ENCODE measurements at places on chromosomes 6 and 20. TPM values are rescaled to one million over a fixed set of nuclear protein-coding genes. Genes with fewer than 3 reads are reported as not detected.

ZSWIM3 gene
- total RNA-seq = 6.7 TPM

CRNKL1 gene
- 24.6 TPM for total RNA-seq

LTB gene
- total RNA-seq = not detected

CLVS2 gene
- total RNA-seq = 0.28 TPM

TRIM15 gene
- total RNA-seq = not detected

SRMS gene
- not detected for total RNA-seq

PLN gene
- not detected for total RNA-seq

ENPP3 gene
- 0.64 TPM for total RNA-seq

PRR18 gene
- 1.1 TPM for total RNA-seq

- DNase-seq = no peak
These were observed 321.3 kb upstream of the JAG1 start for GRCh38 chr20:10994991-10995700.

DNA sequence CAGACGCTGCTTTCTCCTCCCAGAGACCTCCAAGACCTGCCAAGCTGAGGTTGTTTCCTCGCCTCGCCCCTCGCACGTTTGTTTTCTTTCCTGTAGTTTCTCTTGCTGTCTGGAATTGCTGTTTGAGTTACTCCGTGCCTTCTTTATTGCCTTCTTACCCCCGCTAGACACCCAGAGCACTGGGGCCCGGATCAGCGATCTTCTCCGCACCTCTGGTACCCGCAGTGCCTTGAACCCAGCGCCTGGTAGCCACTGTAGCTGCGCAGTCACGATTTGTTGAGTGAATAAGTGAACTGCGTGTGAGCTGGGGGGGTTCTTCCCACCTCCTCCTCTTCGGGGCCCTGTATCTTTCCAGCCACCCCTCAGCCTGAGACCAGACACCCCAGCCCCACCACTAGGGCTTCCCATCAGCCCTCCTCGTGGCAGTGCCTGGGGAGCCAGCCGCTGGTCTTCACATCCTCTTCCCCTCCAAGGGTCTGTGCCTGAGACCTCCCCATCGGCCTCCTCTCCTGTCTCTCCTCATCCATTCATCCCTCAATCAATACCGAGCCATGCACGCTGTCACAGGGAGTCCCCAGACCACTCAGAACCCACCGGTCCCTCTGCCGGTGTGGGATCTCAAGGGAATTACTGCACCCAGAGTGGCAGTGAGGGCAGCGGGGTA lies 849 bp upstream of the BMP7 start:
- DNase-seq = no peak

GRCh38 chr6:21826023-21826422 lies 232.5 kb downstream of the SOX4 start:
- no peak for DNase-seq

DNA sequence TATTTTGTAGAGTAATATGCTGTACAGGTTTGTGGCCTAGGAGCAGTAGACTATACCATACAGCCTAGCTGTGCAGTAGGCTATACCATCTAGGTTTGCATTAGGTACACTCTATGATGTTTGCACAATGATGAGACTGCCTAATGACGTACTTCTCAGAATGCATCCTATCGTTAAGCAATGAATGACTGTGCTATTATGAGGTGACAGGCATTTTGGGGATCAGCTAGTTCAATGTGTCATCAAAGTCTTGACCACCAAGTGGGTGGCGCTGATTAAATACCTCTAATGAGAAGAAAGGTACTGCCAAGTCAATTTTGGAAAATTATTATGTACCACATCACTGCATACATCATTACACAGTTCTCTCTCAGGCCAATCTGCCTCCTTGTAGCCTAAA lies 190.2 kb downstream of the BACH2 start:
- no peak for DNase-seq

DNA sequence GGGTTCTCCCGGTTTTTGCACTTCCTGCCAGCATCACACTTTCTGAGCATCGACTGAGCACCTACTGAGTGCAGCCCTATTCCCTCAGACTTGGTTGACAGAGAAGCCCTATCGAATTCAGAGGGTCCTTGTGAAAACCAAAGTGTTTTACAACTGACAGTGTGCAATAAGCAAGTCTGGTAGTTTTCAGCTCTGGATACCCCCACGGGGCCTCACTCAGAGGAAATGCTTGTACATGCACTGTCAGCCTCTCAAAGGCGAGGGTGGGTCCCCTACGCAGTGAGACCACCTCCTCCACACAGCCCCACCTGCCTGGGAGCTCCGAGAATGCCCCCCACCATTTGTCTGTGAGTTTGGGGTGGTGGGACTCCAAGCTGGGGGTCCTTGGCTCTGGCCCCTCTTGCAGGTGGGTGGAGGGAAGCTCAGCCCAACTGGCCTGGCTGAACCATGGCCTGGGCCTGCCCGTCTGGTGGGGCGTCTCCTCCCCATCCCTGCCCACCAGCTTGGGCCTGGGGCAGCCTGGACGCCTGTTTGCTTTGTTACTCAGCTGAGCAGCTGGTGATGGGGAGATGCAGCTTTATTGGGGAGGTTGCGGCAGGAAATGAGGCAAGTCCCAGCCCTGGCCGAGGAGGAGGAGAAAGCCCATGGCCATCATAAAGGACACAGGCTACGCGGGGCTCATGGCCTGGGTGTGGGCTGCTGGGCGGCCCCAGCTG lies 1.7 kb downstream of the SPDEF start:
- DNase-seq = no peak

DNA sequence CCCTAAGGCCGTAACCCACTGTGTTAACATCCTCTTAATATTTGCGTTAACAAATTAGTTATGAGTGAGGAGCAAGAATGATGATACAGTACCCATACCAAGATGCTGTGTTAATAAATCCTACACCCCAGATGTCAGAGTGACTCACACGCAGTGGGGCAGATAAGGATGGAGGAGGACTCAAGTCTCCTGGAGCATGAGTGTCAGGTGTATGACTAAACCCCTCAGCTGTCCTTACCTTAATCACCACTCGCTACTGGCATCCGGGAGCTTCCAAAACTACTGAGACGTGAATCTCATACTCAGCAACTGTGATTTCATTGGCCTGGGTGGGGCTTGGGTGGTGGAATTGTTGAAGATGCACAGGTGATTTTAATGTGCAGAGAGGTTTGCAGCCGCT lies 131.3 kb upstream of the MTHFD1L start:
- DNase-seq = no peak

DNA sequence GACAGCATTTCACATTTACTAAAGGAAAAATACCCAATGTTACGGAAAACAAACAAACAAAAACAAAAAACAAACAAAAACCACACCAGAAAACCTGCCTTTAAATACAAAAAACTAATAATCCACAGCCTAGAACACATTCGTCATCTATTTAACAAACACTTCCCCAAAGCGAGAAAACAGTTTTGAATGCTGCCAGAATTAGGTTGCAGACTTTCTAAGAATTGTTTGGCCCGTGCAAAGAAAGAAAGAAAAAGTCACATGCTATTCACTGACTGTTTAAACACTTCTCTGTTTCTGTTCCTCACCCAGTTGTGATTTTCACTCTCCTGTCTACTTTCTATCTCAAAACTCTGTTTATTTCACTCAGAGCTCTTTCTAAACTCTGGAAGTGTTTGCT lies 52.5 kb downstream of the BCAS1 start:
- no peak for DNase-seq

DNA sequence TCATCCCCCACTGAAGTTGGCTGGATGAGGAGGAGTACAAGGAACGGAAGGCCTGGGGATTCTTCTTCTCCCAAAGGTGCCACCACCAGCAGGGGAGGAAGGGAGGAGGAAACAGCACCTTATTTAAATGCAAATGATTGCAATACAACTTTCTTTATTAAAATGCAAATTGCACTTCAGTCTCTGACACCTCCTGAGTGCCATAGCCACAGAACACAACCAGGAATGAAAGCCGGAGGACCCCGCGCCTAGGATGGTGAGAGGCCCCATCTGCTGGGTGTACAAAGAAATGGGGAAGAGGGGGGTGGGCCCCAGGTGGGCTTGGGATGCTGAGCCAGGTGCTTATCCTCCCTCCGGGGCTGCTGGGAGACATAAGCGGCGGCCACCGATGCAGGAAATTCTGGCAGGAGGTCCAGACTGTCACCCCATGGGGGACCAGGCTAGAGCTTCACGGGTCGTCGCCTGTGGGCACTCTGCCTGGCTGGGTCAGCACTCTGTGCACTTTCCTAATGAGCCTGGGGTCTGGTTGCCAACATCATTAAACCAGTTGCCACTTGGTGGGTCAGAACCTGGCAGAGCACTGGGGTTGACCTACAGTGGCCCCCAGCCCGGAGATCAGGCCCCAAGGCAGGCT lies 154.2 kb upstream of the MLN start:
- DNase-seq = no peak

- peak; percentile 78 for DNase-seq
These were observed at the start of gene MICA for GRCh38 chr6:31403283-31404060. Gene MICA, plus strand, starts transcription at chr6:31403595. Its CDS starts 38 bp downstream, at chr6:31403633.

DNA sequence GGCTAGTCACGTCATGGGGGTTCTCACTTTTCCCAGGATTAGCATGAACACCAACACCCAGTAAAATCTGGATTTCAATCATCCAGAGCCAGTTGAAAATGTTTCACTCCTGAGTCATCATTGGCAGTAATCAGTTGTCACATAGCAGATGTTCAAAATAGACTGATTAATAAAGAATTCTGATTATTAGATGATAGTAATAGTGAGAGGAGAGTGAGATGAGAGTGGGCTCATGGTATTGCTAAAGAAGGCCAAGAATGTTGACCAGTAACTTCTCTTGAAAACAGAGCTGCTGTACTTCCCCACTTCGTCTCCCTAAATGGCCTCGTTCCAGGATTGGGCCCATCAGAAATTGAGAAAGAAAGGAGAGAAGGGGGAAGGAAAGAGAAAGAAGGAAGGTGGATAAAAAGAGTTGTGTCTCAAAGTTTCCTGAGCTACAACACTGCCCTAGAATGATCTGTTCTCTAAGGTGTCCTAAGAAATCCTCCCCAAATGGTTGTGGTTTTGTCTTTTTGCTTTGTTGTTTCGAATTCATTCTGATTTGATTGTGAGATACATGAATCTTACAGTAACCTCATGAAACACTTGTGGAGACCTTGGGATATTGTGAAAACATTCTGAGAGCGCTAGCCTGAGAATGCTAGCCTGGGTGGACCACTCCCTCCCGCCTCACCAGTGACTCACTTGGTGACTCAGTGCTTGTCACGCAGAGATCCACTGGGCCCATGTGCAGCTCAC lies 502.2 kb upstream of the JARID2 start:
- no peak for DNase-seq

DNA sequence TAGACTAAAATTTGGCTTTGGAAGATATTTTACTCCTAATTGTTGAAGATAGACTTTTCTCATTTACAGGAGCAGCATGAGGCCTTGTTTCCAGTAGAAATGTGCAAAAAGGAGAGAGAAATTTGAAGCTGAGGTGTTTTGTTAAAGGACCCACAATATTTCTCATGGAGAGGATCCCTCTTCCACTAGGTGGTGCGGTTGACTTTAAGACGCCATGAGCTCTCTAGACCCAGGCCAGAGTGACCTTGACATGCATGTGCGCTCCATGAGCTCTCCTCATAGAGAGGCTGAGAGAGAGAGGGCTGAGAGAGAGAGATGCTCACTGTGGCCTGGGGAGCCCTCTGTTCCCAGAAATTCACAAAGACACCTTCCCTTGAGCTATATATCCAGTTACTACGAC lies 861.2 kb upstream of the EYS start:
- DNase-seq = no peak

DNA sequence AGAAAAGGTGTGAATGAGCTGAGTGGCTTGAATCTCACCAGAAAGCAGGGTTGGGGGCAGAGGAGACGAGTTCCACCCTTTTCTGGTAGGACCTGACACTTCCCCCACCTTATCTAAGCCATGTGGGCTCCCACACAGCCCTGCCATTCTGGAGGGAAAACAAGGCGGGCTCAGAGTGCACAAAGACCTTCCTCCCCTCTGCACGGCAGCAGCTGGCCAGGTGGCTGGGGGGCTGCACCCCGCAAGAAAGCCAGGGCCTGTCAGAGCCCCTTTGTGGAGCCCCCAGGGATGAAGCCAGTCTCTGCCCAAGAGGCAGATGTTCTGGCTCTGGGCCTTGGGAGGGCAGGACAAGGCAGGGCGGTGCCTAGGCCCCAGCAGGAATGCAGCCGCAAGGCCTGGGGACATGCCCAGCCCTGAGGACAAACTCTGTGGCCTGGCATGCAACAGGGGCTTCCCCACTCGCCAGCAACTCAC lies 48.4 kb upstream of the DSN1 start:
- no peak for DNase-seq

DNA sequence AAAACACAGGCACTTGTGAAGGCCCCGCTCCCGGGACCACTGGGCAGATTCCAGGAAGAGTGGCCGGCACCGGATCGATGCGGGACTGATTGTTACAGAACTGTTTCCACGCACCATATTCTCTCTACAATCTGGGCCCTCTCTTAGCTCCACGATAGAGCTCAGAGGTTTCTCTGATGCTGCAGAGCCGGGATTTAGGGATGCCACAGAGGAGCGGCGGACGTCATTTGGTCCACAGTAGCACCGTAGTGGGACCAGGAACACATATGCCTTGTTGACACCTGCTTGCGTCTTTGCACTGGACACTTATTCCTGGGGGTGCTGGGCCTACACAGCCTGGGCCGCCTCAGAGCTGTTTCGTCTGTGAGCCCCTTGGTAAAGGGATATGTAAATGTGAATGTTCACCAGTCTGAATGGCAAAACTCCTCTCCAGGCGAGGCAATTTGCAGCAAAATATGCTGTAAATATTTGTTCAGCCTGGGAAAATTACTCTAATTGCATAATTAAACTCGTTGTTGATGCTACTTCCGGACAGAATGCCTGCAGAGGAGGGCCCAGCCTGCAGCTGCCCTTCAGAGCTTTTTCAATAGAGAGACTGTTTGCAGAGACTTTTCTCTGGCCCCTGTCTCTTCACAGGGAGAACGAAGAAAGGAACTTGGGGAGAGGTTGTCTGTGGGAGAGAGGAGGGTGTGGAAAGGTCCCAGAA lies 9.4 kb downstream of the PCK1 start:
- DNase-seq = no peak

- DNase-seq = no peak
These were observed 69.3 kb upstream of the FRMD1 start for GRCh38 chr6:168148231-168148849.

- no peak for DNase-seq
These were observed 30.9 kb downstream of the SRC start for GRCh38 chr20:37376791-37377190.

DNA sequence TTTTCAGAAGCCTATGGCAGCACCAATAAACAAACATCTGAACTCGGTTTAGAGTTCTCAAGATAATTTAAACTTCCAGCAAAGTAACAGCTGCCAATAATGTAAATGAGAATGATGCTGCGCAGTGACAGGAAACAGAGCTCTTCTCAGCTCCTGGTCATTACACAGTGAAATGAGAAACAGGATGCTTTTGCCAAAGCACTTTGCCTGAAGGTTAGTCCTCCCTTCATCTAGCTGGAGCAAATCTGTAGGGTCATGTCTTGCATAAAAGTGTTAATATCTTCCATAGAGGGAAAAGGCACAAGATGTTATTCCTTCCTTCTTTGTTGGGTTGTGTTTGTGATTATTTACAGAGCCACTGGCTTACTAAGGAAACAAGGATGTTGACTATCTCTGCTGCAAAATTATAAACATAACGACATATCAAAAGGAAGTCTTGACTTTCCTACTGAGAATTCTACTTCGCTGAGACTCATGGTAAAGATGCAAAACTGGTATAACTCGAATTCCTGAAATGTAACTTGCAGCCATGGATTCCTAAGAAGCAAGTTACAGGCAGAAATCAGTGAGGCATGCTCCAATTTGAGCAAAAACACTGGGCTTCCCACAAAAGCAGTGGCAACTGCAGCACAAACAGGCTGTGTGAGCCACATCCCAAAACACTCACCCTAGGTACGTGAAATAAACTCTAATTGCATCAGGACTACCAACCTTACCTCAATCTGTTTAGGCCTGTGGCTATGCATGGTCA lies 102.5 kb upstream of the BEND6 start:
- no peak for DNase-seq

GRCh38 chr6:3438190-3439167 lies 18.4 kb downstream of the SLC22A23 start:
- no peak for DNase-seq

All from endothelial cell (in vitro differentiated cells).